NCI-H82 (cell line): ENCODE measurements at places on chromosomes 5 and 9.

DNA sequence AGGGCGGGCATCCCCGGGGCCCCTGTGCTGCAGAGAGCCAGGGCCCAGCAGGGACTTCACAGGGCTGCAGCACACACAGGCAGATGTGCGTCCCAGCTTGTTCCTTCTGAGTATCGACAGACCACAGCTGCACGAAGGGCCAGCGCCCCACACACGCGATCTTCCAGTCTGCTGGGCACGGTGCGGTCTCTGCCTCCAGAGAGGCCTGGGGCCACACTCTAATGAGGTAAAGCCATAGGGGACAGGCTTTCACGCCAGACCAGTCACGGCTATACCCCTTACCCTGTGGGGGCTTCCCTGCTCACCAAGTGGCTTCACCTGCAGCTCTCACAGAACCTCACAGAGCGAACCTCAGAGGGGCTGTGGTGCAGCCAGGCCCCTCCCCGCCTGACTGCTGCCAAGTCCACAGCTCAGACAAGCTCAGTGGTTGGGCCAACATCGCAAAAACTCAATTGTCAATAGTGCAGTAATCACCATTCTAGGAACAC is 82.2 kb downstream of the SHB start:
- DNase-seq, result no peak

- DNase-seq, result no peak
Observed at GRCh38 chr9:101366038-101366756, 18.6 kb downstream of the BAAT start.

GRCh38 chr5:158385982-158386381 is 527.0 kb upstream of the CLINT1 start:
- DNase-seq, result no peak

DNA sequence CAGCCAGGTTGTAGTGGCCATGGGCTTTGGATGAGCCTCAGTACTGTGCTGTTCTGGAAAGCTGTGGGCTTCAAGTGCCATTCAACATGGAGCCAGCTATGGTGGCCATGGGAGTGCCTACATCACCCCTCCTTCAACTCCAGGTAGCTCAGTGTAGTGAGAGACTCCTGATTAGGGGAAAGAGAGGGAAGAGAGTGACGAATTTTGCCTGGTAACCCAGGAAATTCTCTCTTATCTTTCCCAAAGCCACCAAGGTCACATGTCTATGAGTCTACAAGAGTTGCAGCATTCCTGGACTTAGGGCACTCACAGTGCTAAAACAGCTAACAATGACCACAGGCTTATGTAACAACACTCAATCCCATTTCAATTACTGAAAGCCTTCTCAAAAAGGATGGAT is 81.7 kb upstream of the SPTLC1 start:
- DNase-seq, result no peak

- DNase-seq, result no peak
Observed at GRCh38 chr5:103472830-103473229, 89.8 kb downstream of the NUDT12 start.

- no peak for DNase-seq
Observed at GRCh38 chr5:72390836-72391235, 70.7 kb downstream of the PTCD2 start.

- DNase-seq, result no peak
Observed at GRCh38 chr5:153086486-153086885, 404.0 kb upstream of the GRIA1 start.

GRCh38 chr5:14114615-14115251 is 28.4 kb upstream of the TRIO start:
- DNase-seq, result no peak

- no peak for DNase-seq
Observed at GRCh38 chr5:38479315-38479904, 77.0 kb downstream of the LIFR start.

DNA sequence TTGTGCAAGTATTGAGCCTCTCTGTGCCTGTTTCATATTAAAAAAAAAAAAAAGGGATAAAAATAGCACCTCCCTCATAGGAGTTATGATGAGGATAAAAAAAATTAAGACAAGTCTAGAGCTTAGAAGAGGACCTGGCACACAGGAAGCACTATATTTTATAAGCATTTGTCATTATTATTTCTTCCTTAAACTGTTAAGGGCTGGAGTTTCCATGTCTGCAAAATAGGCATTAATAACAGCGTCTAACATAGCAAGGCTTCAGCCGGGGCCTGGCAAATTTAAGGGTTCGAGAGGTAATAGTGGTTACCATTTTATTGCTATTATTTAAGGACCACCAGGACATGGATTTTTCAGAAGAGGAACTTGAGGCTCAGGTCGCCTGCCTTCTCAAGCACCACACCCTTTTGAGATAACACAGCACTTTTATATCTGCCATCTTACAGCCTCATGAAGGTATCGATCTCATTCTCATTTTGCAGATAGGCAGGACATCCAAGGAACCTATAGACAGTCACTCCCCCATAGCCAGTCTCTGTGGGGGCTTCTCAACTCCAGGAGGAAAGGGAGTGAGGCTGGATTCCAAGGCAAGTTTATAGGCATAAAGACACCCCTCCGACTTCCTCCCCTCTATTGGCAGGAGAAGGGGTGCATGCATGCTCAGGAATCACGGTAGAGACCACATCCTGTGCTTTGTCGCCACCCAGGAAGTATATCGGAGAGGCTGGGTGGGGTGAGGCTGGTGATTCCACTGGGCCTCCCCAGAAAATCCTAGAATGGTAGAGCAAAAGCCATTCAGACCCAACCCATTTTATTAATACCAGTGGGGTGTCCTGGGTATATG is 2.4 kb downstream of the ANXA6 start:
- DNase-seq, result no peak

- DNase-seq, result no peak
Observed at GRCh38 chr9:131167146-131167692, 41.8 kb downstream of the NUP214 start.

DNA sequence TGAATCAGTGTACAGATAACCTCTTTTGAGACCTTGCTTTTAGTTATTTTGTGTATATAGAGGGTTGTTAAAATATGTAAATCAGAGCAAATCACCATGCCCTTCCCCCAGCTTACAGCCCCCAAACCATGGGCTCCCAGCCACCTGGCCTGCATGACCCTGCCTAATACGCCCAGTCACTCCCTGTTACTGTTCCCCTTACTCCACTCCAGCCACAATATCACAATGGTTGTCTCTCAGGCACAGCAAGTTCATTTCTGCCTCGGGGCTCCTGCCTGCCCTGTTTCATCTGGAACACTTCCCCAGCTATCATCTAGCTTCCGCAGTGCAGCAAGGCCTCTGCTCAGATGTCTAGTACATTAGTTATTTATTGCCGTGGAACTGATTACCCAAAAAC is 5.0 kb upstream of the CARD19 start:
- no peak for DNase-seq

DNA sequence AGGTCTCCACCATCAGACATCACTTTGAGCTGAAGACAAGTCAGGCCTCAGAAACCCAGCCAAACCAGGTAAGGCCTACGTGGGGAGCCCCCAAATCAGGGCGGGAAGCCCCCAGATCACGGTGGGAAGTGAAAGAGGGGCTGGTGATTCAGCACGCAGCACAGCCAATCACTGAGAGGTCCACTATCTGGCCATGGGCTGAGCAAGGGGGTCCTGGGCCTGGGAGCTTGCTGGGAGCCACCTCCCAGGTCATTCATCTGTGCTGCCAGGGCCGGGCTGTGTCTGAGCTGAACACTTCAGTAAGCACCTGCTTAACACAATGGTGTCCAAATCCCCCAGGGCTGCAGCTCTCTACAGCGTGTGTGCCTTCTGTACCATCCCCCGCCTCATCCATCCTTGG is 15.5 kb downstream of the MED10 start:
- DNase-seq, result no peak

GRCh38 chr5:126692971-126693370 is 84.0 kb upstream of the LMNB1 start:
- DNase-seq, result no peak

GRCh38 chr9:138105123-138105415 is 227.5 kb downstream of the CACNA1B start:
- no peak for DNase-seq

DNA sequence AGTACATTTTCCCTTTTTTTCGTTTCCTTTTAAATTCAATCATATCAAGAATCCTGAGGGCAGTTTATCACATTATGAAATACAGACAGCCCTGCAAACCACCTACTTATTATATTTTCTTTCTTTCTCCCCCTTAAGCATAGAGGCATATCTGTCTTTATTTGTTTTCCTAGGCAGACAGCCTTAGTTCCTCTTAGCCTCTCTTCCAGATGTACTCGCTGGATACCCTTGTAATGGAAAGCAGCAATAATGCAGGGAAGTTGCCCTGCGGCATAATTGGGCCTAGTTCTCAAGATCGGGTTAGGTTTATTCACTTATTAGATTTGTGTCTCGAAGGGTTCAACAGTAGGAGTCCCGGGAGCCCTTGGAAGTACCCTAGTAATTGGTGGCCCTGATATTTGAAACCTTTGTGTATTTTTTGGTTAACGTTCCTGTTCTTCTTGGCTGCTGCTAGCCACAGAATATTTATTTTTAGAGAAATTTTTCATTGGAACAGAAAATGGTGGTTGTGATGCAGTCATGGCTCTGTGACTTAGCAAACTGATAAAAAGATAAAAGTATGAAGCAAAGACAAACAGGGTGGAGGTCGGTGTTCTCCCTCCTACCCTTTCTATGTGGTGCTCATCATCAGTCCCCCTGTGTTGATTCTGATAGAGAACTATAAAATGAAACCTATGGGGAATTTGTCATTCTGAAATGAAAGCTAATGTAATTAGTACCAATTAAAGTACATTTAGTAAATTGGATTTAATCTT is 6.4 kb downstream of the TLE4 start:
- peak; percentile 7 for DNase-seq

- DNase-seq, result no peak
Observed at GRCh38 chr5:80777347-80778287, 122.8 kb upstream of the DHFR start.

DNA sequence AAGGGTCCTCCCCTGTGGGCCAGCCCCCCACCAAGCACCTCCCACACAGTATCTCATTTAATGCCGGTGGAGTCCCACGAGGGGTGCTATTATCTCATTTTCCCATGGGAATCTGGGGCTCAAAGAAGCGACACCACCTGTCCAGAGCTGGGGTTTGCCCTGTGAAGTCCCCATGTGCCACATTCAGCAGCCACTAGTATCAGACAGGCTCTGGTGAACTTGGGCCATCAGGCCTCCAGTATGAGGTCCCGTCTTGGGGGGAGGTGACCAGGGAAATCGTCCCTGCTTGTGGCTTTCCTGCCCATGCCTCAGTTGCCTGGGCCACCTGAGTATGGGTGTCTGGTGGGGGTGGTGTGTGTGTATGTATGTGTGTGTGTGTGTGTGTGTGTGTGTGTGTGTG is 222.7 kb downstream of the PBX3 start:
- DNase-seq, result no peak

- DNase-seq, result no peak
Observed at GRCh38 chr5:177043114-177043513, 20.6 kb downstream of the ZNF346 start.

DNA sequence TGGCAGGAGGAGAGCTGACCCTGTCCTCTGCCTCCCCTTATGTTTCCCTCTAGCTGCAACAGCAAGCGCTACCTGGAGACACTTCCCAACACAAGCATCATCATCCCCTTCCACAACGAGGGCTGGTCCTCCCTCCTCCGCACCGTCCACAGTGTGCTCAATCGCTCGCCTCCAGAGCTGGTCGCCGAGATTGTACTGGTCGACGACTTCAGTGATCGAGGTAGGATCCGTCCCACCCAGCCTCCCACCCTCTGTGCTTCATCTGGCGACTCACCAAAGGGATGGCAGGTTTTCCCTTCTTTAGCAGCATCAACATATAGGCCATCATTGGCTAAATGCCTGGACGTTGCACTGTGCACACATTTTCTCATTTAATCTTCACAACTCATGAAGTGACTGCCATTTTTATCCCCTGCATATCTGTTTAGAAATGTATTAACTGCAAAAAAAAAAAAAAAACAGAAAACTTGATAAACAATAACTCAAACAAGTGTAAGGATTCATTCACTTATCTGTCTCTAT is 116.2 kb upstream of the SAP30L start:
- DNase-seq, result no peak

- no peak for DNase-seq
Observed at GRCh38 chr5:132220491-132220890, 7.2 kb downstream of the P4HA2 start.

DNA sequence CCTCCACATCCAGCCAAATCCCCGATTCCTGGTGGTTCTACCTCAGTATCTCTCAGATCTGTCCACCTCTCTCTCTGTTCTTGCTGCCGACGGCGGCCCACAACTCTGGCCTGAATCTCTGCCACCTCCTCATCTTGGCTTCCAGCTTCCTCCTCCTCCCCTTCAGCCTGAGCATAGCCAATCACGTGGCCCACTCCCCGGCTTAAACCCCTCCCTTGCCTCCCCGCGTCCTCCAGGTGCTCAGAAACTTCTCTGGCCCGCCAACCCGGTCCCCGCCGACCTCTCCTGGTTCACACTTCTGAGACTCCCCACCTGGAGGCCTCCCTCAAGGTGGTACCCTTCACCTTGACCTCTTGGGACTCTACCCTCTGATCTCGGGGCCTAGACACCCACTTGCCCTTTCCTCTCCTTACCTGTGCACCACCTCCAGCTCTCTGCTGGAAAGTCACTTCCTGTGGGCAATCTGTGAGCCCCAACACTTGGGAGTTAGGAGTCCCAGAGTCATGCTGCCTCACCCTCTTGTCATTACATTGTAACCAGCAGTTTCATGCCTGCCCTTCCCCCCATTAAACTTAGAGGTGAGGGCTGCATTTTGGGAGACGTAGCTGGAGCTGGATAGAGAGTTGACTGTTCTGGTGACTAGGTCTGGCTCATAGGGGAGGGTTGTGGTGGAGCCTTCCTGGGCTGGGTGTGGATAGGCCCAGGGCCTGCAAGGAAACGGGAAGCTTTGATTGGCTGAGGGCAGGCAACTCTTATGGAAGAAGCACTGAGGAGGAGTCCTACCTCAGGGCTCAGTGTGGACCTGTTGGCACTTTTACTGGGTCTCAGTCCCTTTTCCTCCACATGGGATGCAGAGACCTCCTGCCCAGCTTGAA is 4.5 kb upstream of the SET start:
- DNase-seq, result peak; percentile 87

DNA sequence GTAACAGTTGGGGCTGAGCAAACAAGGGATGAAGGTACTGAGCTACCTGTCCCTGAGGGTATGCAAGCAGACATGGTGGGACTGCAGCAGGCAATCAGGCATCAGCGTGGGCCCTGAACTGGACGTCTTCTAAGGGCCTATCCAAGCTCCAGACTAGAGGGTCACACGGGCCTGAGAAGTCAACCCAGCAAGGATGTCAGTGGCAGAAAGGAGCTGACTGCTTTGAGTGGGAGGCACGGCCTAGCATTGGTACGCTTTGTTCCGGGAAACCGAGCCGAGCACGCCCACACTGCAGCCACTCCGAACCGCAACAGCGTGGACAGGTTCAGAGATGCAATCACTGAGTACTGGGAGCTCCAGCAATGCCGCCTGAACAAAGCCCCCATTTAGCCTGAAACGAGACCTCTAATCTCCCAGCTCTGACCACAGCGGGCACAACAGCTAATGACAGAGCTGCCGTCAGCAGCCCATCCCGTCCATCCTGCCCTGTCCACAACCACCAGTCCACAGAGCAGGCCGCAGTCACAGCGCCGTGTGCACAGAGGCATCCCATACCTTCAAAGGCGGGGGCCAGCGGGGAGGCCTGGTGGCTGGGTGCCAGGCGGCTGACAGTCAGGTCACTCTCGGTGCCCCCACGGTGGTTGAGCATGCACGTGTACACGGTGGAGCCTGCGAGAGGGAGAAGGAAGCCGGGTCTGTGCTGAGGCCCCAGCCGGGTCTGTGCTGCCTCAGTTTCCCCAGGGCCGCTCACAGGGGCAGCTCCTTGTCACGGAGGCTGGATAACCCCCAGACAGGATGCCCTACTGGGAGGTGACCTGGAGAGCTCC is 44.2 kb downstream of the SARDH start:
- DNase-seq, result no peak

GRCh38 chr9:136805207-136805740 is 2.5 kb upstream of the RABL6 start:
- DNase-seq, result peak; percentile 47
